ENCODE measurements at places on chromosomes 2 and 18.
A peak's percentile ranks its signal among the peaks of the same experiment; 100 is the strongest.

- no peak for DNase-seq
Measured at GRCh38 chr18:13317801-13318200, 99.2 kb downstream of the LDLRAD4 start.

GRCh38 chr2:123597988-123598387 lies 427.1 kb upstream of the CNTNAP5 start:
- DNase-seq = no peak

GRCh38 chr2:45734952-45735351 lies 83.5 kb downstream of the PRKCE start:
- DNase-seq = no peak

DNA sequence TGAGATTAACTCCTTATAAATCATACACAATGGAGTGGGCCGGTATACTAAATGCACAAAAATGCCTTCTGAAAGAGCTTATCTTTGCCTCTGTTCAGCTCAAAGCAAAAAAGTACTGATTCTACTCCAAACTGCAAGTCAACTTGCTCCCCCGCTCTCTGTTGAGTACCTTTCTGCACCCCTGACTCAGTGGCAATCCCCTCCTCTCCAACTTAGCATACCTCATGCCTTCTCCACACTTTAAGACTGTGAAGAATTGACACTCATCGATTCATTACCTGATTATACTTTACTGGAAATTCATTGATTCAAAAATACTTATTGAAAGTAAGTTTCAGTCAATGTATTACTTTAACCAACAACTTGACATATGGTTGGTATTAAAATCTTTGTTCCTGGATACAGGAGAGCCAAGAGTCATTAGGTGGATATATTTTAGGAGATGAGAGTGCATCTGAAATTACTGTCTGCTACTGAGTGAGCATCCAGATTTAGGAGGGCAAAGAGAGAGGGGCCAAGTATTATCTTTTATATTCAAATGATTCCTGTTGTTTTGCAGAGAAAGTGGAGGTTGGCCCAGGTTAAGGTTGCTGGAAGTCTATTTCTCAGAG lies 187.7 kb downstream of the ICOS start:
- no peak for DNase-seq

- DNase-seq = no peak
Measured at GRCh38 chr2:235234736-235235135, 259.1 kb upstream of the AGAP1 start.

- peak; percentile 81 for DNase-seq
Measured at GRCh38 chr2:96531872-96532505, 4.6 kb upstream of the ARID5A start.

DNA sequence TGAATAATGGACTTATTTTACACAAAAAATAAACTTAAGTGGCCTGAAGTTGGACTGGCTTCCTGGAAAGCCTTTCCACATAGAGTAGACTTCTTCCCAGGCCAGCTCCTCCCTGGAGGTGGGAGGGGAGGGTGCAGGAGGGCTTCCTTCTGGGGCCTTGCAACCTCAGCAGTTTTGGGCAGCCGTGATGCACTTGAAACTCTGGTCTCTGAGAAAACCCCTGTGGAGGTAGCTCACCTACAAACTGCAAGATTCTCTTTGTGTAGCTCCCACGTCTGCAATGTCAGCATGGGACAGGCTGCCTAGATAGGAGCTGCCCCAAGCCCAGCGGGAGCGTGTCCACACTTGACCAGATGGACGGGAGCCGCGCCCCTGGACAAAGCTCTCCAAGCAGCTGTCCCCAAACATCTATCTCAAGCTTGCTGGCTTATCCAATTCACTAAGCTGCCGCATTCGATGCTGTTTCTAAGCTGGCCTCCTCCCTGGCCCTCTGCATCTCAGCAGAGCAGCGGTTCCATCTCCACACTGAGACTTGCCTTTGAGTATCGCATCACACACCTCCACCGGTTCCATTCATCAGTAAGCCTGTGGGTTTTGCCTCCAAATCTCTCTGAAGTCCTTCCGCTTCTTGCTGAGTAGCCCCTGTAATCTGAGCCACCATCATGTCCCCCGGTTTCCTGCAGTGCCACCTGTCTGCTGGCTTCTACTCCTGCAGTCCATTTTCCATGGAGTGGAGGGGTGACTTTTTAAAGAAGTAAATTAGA lies 1.6 kb upstream of the LPIN1 start:
- DNase-seq = no peak

GRCh38 chr2:31129375-31130171 lies 8.7 kb downstream of the GALNT14 start:
- DNase-seq = no peak

DNA sequence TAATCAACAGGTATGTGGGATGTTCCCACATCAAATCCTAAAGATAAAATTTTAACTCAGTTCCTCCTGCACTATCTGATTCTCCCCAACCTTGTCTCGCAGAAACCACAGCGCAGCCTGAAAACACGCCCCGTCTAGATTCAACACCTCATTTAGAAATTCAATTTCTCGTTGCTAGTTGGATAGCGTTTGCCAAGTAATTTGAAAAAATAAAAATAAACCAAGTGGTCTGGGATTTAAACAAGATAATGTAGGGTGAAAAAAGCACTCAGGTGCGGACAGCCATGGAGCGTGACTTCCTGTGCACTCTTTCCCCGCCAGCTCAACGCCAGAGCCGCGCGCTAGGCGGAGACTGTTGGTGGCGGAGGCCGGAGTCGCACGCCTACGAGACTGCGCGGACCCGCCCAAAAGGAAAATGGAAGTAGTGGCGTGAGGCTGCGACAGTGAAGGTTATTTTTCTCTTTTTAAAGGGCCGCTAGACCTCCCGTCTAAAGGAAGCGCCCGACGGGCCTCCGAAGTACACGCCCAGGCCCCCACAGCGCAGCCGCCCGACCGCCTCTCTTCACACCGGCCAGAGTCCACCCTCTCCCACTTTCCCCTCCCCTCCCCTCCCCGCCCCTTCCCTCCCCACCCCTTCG lies 615 bp upstream of the CCNT2 start:
- peak; percentile 68 for DNase-seq

DNA sequence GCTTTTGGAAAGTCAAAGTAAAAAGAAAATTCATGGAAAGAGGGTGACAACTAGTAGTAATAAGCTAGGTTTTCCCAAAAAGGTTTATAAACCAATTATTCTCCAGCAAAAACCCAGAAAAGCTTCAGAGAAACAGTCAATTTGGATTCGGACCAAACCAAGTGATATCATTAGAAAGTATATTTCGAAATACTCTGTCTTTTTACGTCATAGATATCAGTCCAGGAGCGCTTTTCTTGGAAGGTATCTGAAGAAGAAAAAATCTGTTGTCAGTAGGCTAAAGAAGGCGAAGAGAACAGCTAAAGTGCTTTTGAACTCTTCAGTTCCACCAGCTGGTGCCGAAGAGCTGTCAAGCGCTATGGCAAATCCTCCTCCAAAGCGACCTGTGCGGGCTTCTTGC lies 36.6 kb downstream of the ZDBF2 start:
- no peak for DNase-seq

GRCh38 chr2:32484937-32485336 lies 128.1 kb downstream of the BIRC6 start:
- DNase-seq = no peak

DNA sequence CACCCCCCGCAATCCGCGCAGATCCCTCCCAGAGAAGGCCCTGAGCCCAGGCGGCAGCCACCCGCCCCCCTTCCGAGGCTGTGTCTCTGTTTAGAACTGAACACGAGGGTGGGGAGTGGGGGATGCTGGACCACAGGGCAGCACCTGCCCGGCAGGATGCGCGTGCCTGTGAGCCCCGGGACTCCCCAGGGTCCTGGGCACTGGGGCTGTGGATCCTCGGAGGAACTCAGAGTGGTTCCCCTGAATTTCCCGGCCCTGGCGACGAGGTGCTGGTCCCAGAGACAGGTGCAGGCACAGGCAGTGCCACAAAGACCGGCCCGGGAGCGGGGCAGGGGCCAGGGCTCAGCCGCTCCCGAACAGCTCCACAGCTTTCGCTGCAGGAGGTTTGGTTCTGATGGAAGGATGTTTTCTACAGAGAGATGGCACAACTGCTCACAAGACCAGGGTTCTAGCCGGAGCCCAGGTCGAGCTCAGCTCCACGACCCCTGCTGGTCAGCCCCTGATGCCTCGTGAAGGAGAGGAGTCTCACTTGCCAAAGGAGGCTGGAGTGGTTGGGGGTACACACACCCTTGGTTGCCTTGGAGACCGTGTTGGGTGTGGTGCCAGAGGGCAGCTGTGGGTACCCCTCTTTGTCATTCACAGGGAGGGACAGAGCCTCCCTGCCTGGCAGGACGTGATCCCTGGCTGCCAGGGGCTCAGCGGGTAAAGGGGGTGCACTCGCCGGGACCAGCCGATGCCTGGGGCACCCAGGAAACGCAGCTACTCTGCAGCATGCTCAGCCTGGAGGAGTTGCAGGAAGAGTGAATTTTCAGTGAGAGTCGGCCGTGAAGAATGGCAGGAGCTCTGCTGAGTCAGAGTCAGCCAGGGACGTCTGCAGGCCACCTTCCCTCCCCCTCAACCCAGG lies 4.4 kb upstream of the NEU4 start:
- no peak for DNase-seq

- no peak for DNase-seq
Measured at GRCh38 chr18:77967071-77967470, 717.4 kb downstream of the GALR1 start.

DNA sequence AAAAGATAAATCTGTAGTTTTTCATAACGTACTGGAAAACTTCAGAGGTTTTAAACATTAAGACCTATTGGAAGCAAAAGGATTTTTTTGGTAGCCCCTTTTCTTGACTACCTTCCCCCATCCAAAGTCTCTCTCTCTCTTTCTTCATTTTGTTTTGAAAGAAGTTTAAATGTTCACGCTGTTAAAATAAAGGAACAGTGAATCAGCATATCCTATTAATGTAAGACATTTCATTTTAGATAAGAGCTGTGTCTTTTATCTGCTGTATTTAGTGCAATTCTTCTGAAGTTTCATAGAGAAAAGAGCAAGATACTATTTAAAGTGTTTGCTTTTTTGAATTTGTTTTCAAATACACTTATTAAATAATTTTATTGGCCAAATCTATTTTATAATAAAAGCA lies 205.5 kb upstream of the POU3F3 start:
- DNase-seq = no peak
